ENCODE measurements at places on chromosomes 11 and 22.

- no peak for DNase-seq
- H3K4me1 ChIP-seq: no peaks in the 10 kb centered on the region
- H3K36me3 ChIP-seq: no peaks in the 10 kb centered on the region
- no peak overlapping the region for H3K27ac ChIP-seq
- no peaks in the 10 kb centered on the region for H3K27me3 ChIP-seq
These were observed 109.5 kb downstream of the BBOX1 start for GRCh38 chr11:27150098-27150497.

DNA sequence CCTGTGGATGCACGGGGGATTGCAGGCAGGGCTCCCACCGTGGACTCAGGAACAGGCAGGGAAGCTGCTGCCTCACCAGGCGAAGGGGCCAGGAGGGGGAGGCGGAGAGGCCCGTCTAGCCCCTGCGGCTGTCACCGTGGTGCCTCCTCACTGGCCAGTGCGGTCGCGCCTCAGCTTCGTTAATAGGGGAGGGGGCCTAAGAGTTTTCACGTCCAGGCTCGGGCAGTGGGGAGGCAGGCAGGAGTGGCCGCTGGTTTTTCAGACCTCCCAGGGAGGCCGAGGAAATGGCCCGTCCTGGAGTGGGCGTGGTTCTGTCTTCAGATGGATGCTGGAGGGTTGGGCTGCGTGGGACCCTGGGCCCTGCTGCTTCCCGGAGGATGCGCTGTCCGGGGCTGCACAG lies 91.1 kb upstream of the B3GAT1 start:
- H3K4me1 ChIP-seq: no peaks in the 10 kb centered on the region
- no peak for DNase-seq
- H3K36me3 ChIP-seq: no peaks in the 10 kb centered on the region
- H3K4me3 ChIP-seq: no peak overlapping the region
- no peaks in the 10 kb centered on the region for H3K27me3 ChIP-seq
- no peak overlapping the region for H3K27ac ChIP-seq

- DNase-seq: no peak
- no peak overlapping the region for H3K4me3 ChIP-seq
- H3K36me3 ChIP-seq: no peaks in the 10 kb centered on the region
- H3K27ac ChIP-seq: no peak overlapping the region
These were observed 154.6 kb downstream of the GRIK4 start for GRCh38 chr11:120666121-120666639.

- no peak for DNase-seq
- no peaks in the 10 kb centered on the region for H3K4me1 ChIP-seq
- no peak overlapping the region for H3K27ac ChIP-seq
- H3K36me3 ChIP-seq: no peaks in the 10 kb centered on the region
These were observed 375.7 kb downstream of the SHANK2 start for GRCh38 chr11:70876685-70877084.

DNA sequence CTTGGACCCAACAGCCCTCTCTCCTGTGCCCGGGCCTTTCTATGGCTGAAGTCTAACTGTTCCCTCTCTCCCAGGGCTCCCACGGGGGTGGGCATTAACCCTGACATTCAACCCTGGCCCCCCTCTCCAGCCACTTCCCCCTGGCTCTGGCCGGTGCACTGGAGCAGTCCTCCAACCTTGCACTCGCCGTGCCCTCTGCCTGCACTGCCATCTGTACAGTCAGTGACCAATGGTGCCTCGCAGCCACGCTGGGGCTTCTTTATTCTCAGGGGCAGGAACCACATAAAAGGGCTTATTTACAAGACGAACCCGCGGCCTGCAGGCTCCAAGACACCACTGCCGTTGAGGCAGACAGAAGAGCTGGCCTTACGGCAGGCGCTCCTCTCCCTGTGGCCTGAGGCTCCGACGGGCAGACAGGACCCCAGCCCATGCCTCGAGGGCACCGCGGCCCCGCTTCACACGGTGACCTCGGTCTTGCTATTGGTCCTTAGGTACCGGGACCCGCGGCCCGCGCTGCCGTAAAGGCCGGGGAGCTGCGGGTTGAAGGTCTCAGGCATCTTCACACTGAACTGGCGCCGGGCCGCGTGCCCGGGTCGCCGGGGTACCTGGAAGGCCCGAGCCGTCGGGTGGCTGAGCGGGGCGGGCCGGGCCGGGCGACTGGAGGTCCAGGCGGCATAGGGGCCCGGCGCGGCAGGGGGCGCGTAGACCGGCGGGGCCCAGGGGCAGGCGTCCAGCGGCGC lies 5.4 kb downstream of the SHISA8 start:
- H3K4me3 ChIP-seq: peak overlapping the region; percentile 37
- no peaks in the 10 kb centered on the region for H3K4me1 ChIP-seq
- H3K27me3 ChIP-seq: peaks cover 56% of the 10 kb centered on the region

DNA sequence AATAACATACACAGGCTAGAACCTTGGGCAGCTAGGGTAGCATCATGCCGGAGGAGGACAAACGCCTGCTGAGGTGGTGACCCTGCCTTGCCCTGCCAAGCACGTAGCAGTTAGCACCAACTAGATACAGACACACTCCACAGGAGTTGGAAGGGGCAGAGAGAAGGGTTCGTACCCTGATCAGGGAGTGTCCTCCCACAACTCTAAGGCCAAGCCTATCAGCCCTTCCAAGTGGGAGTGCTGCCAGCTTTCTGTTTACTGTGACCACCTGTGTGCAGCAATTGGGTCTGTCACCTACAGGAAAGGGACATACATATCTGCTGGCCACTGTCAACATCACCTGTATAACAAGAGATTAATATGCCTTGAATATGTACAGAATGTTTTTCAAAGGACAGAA lies 1.9 kb upstream of the THAP7 start:
- peak overlapping the region; percentile 44 for H3K27ac ChIP-seq
- no peak overlapping the region for H3K4me3 ChIP-seq
- H3K4me1 ChIP-seq: peaks cover 7% of the 10 kb centered on the region
- DNase-seq: no peak
- no peaks in the 10 kb centered on the region for H3K27me3 ChIP-seq
- H3K36me3 ChIP-seq: no peaks in the 10 kb centered on the region

GRCh38 chr22:37529652-37530345 lies 10.6 kb upstream of the CARD10 start:
- no peak for DNase-seq
- H3K4me3 ChIP-seq: no peak overlapping the region
- H3K27me3 ChIP-seq: no peaks in the 10 kb centered on the region

- DNase-seq: no peak
- no peaks in the 10 kb centered on the region for H3K27me3 ChIP-seq
- H3K36me3 ChIP-seq: no peaks in the 10 kb centered on the region
- peak overlapping the region; percentile 19 for H3K27ac ChIP-seq
These were observed 6.2 kb downstream of the CLCF1 start for GRCh38 chr11:67366961-67367760.

DNA sequence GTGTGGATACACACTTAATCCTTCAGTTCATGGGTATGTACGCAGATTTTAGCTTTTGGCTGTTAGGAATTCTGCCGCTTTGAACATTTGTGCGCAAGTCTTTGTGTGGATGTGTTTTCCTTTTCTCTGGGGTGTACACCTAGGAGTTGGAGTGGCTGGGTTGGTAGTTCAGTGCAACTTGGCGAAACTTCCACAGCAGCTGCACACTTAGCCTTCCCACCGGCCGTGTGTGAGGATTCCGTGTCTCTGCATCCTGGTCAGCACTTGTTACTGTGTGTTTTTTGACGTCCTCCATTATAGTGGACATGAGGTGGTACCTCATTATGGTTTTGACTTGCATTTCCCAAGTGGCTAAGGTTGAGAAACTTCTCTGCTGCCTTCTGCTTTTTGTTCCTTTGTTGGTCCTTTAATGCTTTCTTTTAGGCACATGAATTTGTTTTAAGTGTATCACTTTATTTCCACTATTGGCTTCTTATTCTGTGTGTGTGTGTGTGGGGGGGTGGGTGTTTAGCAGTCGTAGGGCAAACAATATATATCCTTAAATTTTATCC lies 72.1 kb upstream of the SLC25A18 start:
- DNase-seq: no peak
- H3K36me3 ChIP-seq: no peaks in the 10 kb centered on the region
- H3K27me3 ChIP-seq: no peaks in the 10 kb centered on the region

DNA sequence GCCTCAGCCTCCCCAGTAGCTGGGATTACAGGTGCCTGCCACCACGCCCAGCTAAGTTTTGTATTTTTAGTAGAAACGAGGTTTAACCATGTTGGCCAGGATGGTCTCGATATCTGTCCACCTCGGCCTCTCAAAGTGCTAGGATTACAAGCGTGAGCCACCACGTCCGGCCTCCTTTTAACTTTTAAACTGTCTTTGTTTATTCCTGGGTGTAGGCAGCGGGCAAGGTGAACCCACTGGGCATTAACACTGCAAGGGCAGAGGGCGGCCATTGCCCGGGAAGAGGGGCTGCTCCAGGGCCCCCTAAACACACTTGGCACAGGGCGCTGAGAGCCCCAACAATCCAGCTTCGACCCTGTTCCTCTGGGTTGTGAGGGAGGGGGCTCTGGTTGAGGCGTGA lies 693.6 kb downstream of the BRD1 start:
- no peaks in the 10 kb centered on the region for H3K36me3 ChIP-seq
- DNase-seq: no peak
- H3K27ac ChIP-seq: no peak overlapping the region
- peaks cover 7% of the 10 kb centered on the region for H3K27me3 ChIP-seq

- no peak overlapping the region for H3K27ac ChIP-seq
- H3K36me3 ChIP-seq: no peaks in the 10 kb centered on the region
- peaks cover 30% of the 10 kb centered on the region for H3K4me1 ChIP-seq
- DNase-seq: no peak
- H3K4me3 ChIP-seq: no peak overlapping the region
These were observed 4.8 kb downstream of the BEST1 start for GRCh38 chr11:61954851-61955421.

DNA sequence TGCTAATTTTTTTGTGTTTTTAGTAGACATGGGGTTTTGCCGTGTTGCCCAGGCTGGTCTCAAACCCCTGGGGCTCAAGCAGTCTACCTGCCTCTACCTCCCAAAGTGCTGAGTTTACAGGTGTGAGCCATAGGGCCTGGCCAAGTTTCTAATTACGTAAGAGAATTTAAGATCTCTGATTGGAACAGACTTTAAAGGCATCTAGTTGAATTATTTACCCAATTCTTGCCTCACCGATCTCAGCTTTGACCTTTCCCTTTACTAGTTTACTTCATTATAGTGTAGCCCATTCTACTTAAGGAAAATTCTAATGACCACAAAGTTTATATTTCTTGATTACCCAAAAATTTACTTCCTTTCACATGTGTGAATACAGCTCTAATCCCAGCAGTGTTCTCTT lies 81.6 kb downstream of the YAP1 start:
- H3K27ac ChIP-seq: no peak overlapping the region
- peaks cover 8% of the 10 kb centered on the region for H3K36me3 ChIP-seq
- H3K4me3 ChIP-seq: no peak overlapping the region

- no peak overlapping the region for H3K27ac ChIP-seq
- DNase-seq: no peak
- H3K27me3 ChIP-seq: no peaks in the 10 kb centered on the region
- no peaks in the 10 kb centered on the region for H3K4me1 ChIP-seq
- no peaks in the 10 kb centered on the region for H3K36me3 ChIP-seq
- H3K4me3 ChIP-seq: no peak overlapping the region
These were observed 8.9 kb upstream of the UCP2 start for GRCh38 chr11:73991471-73992006.

GRCh38 chr11:8320076-8320475 lies 56.4 kb upstream of the LMO1 start:
- H3K4me3 ChIP-seq: no peak overlapping the region
- DNase-seq: no peak
- no peak overlapping the region for H3K27ac ChIP-seq
- H3K36me3 ChIP-seq: no peaks in the 10 kb centered on the region
- H3K4me1 ChIP-seq: no peaks in the 10 kb centered on the region
- no peaks in the 10 kb centered on the region for H3K27me3 ChIP-seq

GRCh38 chr11:128251140-128251539 lies 336.2 kb downstream of the ETS1 start:
- H3K4me1 ChIP-seq: no peaks in the 10 kb centered on the region
- peaks cover 3% of the 10 kb centered on the region for H3K27me3 ChIP-seq
- H3K27ac ChIP-seq: no peak overlapping the region
- H3K4me3 ChIP-seq: no peak overlapping the region
- no peaks in the 10 kb centered on the region for H3K36me3 ChIP-seq

- H3K27me3 ChIP-seq: no peaks in the 10 kb centered on the region
- no peak for DNase-seq
- no peaks in the 10 kb centered on the region for H3K36me3 ChIP-seq
These were observed 187.8 kb downstream of the MIAT start for GRCh38 chr22:26845021-26845743.

DNA sequence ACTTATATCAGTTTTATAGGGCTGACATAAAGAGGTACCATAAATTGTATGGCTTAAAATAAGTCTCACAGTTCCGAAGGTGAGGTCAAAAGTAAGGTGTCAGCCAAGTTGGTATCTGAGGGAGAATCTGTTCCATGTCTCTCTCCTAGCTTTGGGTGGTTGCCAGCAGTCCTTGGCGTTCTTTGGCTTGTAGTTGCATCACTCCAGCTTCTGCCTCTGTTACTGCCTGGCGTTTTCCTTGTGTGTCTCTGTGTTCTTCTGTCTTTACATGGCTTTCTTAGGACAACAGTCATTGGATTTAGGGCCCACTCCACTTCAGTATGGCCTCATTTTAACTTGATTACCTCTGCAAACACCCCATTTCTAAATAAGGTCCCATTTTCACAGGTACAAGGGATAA lies 16.7 kb downstream of the MMP7 start:
- peak; percentile 74 for DNase-seq
- no peak overlapping the region for H3K4me3 ChIP-seq
- no peaks in the 10 kb centered on the region for H3K36me3 ChIP-seq
- no peaks in the 10 kb centered on the region for H3K27me3 ChIP-seq
- H3K27ac ChIP-seq: no peak overlapping the region

- DNase-seq: no peak
- H3K4me3 ChIP-seq: no peak overlapping the region
- no peaks in the 10 kb centered on the region for H3K27me3 ChIP-seq
- H3K36me3 ChIP-seq: no peaks in the 10 kb centered on the region
These were observed 811.9 kb upstream of the LRRC4C start for GRCh38 chr11:42271306-42271705.

GRCh38 chr11:68803766-68804165 lies 38.0 kb downstream of the CPT1A start:
- no peaks in the 10 kb centered on the region for H3K27me3 ChIP-seq
- H3K27ac ChIP-seq: no peak overlapping the region
- peaks cover 20% of the 10 kb centered on the region for H3K36me3 ChIP-seq
- H3K4me3 ChIP-seq: no peak overlapping the region
- no peaks in the 10 kb centered on the region for H3K4me1 ChIP-seq
- DNase-seq: no peak

- H3K27ac ChIP-seq: no peak overlapping the region
- H3K4me1 ChIP-seq: no peaks in the 10 kb centered on the region
- DNase-seq: no peak
- no peaks in the 10 kb centered on the region for H3K36me3 ChIP-seq
- H3K27me3 ChIP-seq: peaks cover 2% of the 10 kb centered on the region
- H3K4me3 ChIP-seq: no peak overlapping the region
These were observed 32.4 kb downstream of the GALNT18 start for GRCh38 chr11:11589437-11589836.

- no peak overlapping the region for H3K4me3 ChIP-seq
- H3K4me1 ChIP-seq: peaks cover 21% of the 10 kb centered on the region
- H3K36me3 ChIP-seq: no peaks in the 10 kb centered on the region
- H3K27ac ChIP-seq: peak overlapping the region; percentile 42
These were observed 39.0 kb downstream of the MAML2 start for GRCh38 chr11:96303980-96304379.

- H3K27ac ChIP-seq: no peak overlapping the region
- DNase-seq: no peak
- H3K36me3 ChIP-seq: no peaks in the 10 kb centered on the region
- H3K4me3 ChIP-seq: peak overlapping the region; percentile 50
- no peaks in the 10 kb centered on the region for H3K4me1 ChIP-seq
These were observed 485 bp downstream of the KCNJ4 start for GRCh38 chr22:38454353-38455075.

GRCh38 chr11:76783896-76784813 lies 999 bp downstream of the TSKU start:
- H3K4me3 ChIP-seq: peak overlapping the region; percentile 69
- peaks cover 18% of the 10 kb centered on the region for H3K36me3 ChIP-seq
- DNase-seq: peak; percentile 77
- no peaks in the 10 kb centered on the region for H3K4me1 ChIP-seq
- H3K27me3 ChIP-seq: no peaks in the 10 kb centered on the region
